ENCODE measurements at places on chromosomes 5 and 9.

DNA sequence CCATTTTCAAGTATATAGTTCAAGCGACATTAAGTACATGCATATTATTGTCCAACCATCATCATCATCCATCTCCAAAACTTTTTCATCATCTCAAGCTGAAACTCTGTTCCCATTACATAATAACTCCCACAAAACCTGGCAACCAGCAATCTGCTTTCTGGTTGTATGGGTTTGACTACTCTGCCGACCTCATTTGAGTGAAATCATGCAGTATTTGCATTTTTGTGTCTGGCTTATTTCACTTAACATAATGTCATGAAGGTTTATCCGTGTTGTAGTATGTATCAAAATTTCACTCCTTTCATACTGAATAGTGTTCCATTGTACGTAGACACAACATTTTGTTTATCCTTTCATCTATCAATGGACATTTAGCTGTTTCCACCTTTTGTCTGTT is 74.8 kb downstream of the SGCD start:
- no peak overlapping the region for H3K27ac ChIP-seq
- no peak overlapping the region for H3K4me3 ChIP-seq
- no peak for DNase-seq
- H3K36me3 ChIP-seq, result no peaks in the 10 kb centered on the region
- H3K4me1 ChIP-seq, result peaks cover 3% of the 10 kb centered on the region
- no peaks in the 10 kb centered on the region for H3K27me3 ChIP-seq

GRCh38 chr9:16205455-16205854 is 652.6 kb downstream of the CCDC171 start:
- no peak for DNase-seq
- no peak overlapping the region for H3K27ac ChIP-seq
- no peak overlapping the region for H3K4me3 ChIP-seq
- H3K36me3 ChIP-seq, result no peaks in the 10 kb centered on the region
- no peaks in the 10 kb centered on the region for H3K4me1 ChIP-seq

- no peaks in the 10 kb centered on the region for H3K4me1 ChIP-seq
- no peak overlapping the region for H3K27ac ChIP-seq
- no peaks in the 10 kb centered on the region for H3K27me3 ChIP-seq
- H3K36me3 ChIP-seq, result no peaks in the 10 kb centered on the region
- DNase-seq, result no peak
These were observed 295.8 kb upstream of the IRX4 start for GRCh38 chr5:2178528-2178927.

GRCh38 chr9:83665580-83666200 is 42.1 kb downstream of the UBQLN1 start:
- no peaks in the 10 kb centered on the region for H3K4me1 ChIP-seq
- no peak overlapping the region for H3K27ac ChIP-seq
- DNase-seq, result no peak
- no peak overlapping the region for H3K4me3 ChIP-seq

- DNase-seq, result no peak
- H3K4me3 ChIP-seq, result peak overlapping the region; percentile 85
- no peaks in the 10 kb centered on the region for H3K27me3 ChIP-seq
- H3K36me3 ChIP-seq, result no peaks in the 10 kb centered on the region
These were observed 713 bp downstream of the MOB3B start for GRCh38 chr9:27528886-27529315.

- DNase-seq, result no peak
- peaks cover 20% of the 10 kb centered on the region for H3K4me1 ChIP-seq
- H3K36me3 ChIP-seq, result no peaks in the 10 kb centered on the region
- no peak overlapping the region for H3K4me3 ChIP-seq
These were observed 50.6 kb upstream of the RAPGEF6 start for GRCh38 chr5:131685516-131686171.

DNA sequence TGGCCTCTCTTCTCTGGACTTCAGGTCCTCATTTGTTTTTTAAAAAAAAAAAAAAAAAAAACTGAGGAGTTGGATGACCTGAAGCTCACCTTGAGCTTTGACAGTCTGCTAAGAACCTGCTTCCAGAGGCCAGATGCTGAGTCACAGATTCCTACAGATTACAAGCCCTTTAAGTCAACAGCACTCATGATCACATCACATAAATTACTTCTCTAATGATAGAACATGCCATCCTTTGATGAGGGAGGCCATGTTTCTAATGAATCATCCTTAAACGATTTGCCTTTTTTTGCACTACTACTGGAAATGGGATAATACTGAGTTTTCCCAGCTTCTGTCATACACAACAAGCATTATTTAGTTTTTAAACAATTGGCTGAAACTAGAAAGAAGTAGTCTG is 34.2 kb upstream of the MYOT start:
- no peak overlapping the region for H3K4me3 ChIP-seq
- no peak for DNase-seq
- H3K27me3 ChIP-seq, result no peaks in the 10 kb centered on the region

GRCh38 chr5:55344392-55344992 is 36.7 kb downstream of the MTREX start:
- no peaks in the 10 kb centered on the region for H3K27me3 ChIP-seq
- H3K27ac ChIP-seq, result peak overlapping the region; percentile 53

- H3K4me1 ChIP-seq, result peaks cover 8% of the 10 kb centered on the region
- H3K27me3 ChIP-seq, result no peaks in the 10 kb centered on the region
- H3K4me3 ChIP-seq, result no peak overlapping the region
These were observed 85.8 kb upstream of the IL6ST start for GRCh38 chr5:56080375-56081052.

- no peaks in the 10 kb centered on the region for H3K36me3 ChIP-seq
- no peak overlapping the region for H3K27ac ChIP-seq
- no peaks in the 10 kb centered on the region for H3K27me3 ChIP-seq
- H3K4me1 ChIP-seq, result peaks cover 4% of the 10 kb centered on the region
These were observed 11.1 kb upstream of the NRG2 start for GRCh38 chr5:140054086-140054689.

DNA sequence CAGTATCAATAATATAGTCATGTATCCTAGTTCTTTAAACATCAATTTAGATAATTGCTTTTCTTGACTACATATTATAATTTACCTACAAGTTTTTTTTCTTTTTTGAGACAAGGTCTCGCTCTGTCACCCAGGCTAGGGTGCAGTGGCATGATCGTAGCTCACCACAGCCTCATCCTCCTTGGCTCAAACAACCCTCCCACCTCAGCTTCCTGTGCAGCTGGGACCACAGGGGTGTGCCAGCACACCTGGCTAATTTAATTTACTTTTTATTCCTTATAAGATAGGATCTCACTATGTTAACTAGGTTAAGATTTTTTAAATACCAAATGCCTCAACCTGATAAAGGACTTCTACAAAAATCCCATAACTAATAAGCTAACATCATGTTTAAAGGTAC is 21.1 kb downstream of the UIMC1 start:
- DNase-seq, result no peak
- H3K27me3 ChIP-seq, result no peaks in the 10 kb centered on the region
- no peak overlapping the region for H3K4me3 ChIP-seq

DNA sequence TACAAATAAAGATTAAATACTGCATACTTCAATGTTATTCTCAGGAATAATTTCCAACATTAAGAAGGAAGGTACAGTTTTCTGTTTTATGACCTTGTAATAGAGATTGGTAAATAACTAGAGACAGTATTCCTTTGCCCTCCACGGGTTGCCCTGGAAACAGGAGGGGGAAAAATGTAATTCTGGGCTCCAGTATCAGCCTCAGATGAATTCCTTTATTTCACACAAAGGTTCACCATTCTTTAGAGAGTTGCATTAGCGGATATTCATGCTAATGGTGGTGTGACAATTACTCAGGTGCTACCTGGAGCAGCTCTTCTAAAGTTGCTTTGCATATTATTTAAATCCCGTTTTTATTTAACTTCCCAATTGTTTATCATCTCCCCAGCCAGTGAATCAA is 42.6 kb downstream of the CETN3 start:
- no peaks in the 10 kb centered on the region for H3K27me3 ChIP-seq
- H3K36me3 ChIP-seq, result no peaks in the 10 kb centered on the region
- no peak overlapping the region for H3K4me3 ChIP-seq
- H3K27ac ChIP-seq, result no peak overlapping the region
- DNase-seq, result no peak
- H3K4me1 ChIP-seq, result no peaks in the 10 kb centered on the region

- no peaks in the 10 kb centered on the region for H3K27me3 ChIP-seq
- H3K4me1 ChIP-seq, result peaks cover 10% of the 10 kb centered on the region
- no peak for DNase-seq
- H3K36me3 ChIP-seq, result no peaks in the 10 kb centered on the region
- H3K27ac ChIP-seq, result no peak overlapping the region
- H3K4me3 ChIP-seq, result no peak overlapping the region
These were observed 255.9 kb downstream of the GABRG2 start for GRCh38 chr5:162323466-162323865.

- DNase-seq, result no peak
- no peaks in the 10 kb centered on the region for H3K36me3 ChIP-seq
- H3K27ac ChIP-seq, result no peak overlapping the region
- no peak overlapping the region for H3K4me3 ChIP-seq
These were observed 31.5 kb downstream of the CLINT1 start for GRCh38 chr5:157827423-157827822.

DNA sequence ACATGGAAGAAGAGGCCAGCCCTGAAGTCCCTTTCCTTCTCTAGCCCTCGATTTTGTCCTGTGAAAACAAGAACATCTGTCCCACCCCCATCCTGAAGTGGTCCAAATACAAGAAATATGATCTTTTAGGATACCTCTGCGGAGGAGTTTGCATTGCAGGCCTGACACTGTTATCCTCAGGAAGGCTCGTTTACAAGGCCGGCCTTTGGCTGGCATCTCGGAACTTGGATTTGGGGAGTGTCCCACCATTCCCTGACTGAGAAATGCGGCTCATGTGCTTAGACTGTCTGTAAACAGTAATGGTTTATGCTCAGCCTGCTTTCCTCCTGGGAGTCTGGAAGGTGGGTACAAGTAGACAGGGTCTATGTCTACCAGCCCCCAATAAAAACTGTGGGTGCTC is 26.4 kb downstream of the WHRN start:
- H3K27ac ChIP-seq, result no peak overlapping the region
- no peaks in the 10 kb centered on the region for H3K36me3 ChIP-seq
- H3K4me1 ChIP-seq, result no peaks in the 10 kb centered on the region
- H3K4me3 ChIP-seq, result no peak overlapping the region
- DNase-seq, result no peak

DNA sequence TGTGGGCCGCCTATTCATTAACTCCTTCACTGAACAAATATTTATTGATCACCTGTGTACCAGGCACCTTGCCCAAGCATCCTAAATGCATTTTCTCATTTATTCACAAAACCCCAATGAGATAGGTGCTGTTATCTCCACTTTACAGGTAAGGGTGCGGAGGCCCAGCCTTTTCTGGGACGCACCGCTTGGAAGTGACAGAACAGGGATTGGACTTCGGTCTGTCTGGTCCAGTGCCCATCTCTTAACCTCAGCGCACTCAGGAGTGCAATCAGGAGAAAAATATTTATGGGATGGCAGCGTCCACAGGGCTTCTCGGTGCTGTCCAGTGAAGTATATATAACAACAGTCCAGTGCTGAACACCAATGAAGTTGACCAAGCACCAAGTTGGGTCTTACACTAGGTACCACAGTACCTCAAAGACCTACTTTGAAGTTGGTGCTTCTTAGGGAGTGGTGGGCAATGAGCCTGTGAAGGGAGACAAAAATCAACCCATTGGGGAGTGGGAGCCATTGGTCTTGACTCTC is 18.9 kb upstream of the GARNL3 start:
- no peak for DNase-seq
- H3K4me1 ChIP-seq, result peaks cover under 1% of the 10 kb centered on the region
- H3K27me3 ChIP-seq, result no peaks in the 10 kb centered on the region
- peak overlapping the region; percentile 68 for H3K4me3 ChIP-seq
- peaks cover 5% of the 10 kb centered on the region for H3K36me3 ChIP-seq

- no peak for DNase-seq
- H3K27ac ChIP-seq, result no peak overlapping the region
- no peaks in the 10 kb centered on the region for H3K36me3 ChIP-seq
- H3K27me3 ChIP-seq, result no peaks in the 10 kb centered on the region
These were observed 49.0 kb upstream of the POU5F2 start for GRCh38 chr5:93790401-93790800.

- no peak overlapping the region for H3K4me3 ChIP-seq
- no peak overlapping the region for H3K27ac ChIP-seq
- DNase-seq, result no peak
- no peaks in the 10 kb centered on the region for H3K4me1 ChIP-seq
- H3K27me3 ChIP-seq, result no peaks in the 10 kb centered on the region
These were observed 291.2 kb downstream of the TMEM167A start for GRCh38 chr5:82785882-82786509.

GRCh38 chr9:128416432-128417019 is 4.1 kb upstream of the CERCAM start:
- no peak for DNase-seq
- no peaks in the 10 kb centered on the region for H3K36me3 ChIP-seq
- H3K4me1 ChIP-seq, result peaks cover 11% of the 10 kb centered on the region
- no peak overlapping the region for H3K27ac ChIP-seq
- H3K27me3 ChIP-seq, result no peaks in the 10 kb centered on the region
- no peak overlapping the region for H3K4me3 ChIP-seq

GRCh38 chr5:119614838-119615237 is 14.5 kb upstream of the FAM170A start:
- no peaks in the 10 kb centered on the region for H3K27me3 ChIP-seq
- DNase-seq, result no peak
- H3K27ac ChIP-seq, result no peak overlapping the region

Measured in thoracic aorta (tissue), 2 donors.